ENCODE measurements at places on chromosomes 12 and 14. TPM values are rescaled to one million over a fixed set of nuclear protein-coding genes. Genes with fewer than 3 reads are reported as not detected.
A peak's percentile ranks its signal among the peaks of the same experiment; 100 is the strongest.

SLC5A8 gene
- total RNA-seq: not detected

PPM1A gene
- total RNA-seq: 55.2 TPM

TSHR gene
- 1.6 TPM for total RNA-seq

DNA sequence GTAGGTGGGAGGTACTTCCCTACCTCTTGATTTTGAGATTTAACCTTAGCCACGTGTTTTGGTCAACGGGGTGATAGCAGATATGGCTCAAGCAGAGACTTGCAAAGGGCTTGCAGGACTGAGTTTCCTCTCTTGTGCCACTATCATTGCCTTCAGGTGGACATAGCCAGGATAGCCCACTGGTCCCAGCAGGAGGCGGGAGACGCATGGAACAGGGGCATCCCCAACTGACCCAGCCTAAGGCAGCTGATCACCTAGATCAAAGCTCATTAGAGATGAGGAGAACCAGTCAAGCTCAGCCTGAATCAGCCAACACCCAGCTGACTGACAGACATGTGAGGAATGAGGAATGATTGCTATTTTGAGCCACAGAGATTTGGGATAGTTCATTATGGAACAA, 49.6 kb downstream of the CALM1 start:
- no peak for DNase-seq

- DNase-seq: no peak
Measured at GRCh38 chr12:62604871-62605270, 138.2 kb downstream of the MON2 start.

DNA sequence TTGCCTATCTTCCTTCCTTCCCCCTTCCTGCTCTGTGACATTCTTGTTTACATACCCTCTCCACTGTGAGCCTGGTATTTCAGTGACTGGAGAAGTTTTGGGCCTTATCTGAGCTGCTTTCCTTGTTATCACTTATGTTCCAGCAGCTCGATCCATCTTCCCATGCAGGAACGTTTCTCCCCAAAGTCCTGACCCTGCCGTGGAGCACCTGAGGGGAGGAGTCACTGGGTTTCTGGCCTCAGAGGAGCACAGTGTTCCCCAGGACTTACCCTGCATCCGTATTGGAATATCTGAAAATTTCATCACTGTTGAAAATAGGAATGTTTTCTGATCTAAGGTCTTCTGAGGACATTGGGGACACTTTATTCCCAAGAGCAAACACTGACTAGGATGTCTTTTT, 141.8 kb downstream of the CACNA1C start:
- no peak for DNase-seq

DNA sequence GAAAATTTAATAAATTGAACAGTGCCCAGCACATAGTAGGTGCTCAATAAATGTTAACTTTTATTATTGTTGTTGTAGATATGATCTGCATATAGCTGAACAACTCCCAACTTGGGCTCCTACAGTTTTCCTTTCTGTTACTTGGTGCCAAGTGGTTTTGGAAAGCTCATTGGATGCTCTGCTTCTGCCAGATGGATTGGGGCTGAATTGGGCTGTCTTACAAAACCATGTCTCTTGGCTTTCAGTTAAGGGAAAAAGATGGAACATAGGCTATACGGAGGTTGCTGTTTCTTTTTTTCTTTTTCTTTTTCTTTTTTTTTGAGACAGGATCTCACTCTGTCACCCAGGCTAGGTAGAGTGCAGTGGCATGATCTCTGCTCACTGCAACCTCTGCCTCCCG, 140.7 kb upstream of the PWP1 start:
- DNase-seq: no peak

DNA sequence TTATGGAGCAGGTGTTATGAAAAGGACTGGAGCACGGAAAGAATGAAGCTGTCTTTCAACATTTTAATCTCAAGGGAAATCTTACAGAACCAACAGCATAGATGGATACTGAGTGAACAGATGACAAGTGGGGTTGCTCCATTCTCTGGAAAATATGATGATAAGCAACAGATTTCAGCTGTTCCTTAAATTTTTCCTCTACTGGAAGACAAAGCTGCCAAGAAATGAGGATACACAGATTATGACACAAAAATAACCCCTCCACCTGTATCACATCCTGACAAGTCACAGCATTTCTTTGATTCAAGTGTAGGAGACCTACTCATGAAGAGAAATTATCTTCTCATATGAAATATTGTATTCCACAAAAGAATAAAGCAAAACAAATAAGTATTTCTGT, 13.0 kb upstream of the TMTC2 start:
- no peak for DNase-seq

DNA sequence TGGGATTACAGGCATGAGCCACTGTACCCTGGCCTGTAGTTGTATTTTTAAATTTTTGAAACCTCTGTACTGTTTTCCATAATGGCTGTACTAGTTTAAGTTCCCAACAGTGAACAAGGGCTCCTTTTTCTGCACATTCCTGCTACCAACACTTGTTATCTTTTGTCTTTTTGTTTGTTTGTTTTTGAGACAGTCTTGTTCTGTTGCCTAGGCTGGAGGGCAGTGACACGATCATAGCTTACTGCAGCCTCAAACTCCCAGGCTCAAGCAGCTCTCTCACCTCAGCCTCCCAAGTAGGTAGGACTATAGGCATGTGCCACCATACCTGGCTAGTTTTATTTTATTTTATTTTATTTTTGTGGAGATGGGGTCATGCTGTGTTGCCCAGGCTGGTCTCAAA, 23.0 kb downstream of the BRMS1L start:
- no peak for DNase-seq

DNA sequence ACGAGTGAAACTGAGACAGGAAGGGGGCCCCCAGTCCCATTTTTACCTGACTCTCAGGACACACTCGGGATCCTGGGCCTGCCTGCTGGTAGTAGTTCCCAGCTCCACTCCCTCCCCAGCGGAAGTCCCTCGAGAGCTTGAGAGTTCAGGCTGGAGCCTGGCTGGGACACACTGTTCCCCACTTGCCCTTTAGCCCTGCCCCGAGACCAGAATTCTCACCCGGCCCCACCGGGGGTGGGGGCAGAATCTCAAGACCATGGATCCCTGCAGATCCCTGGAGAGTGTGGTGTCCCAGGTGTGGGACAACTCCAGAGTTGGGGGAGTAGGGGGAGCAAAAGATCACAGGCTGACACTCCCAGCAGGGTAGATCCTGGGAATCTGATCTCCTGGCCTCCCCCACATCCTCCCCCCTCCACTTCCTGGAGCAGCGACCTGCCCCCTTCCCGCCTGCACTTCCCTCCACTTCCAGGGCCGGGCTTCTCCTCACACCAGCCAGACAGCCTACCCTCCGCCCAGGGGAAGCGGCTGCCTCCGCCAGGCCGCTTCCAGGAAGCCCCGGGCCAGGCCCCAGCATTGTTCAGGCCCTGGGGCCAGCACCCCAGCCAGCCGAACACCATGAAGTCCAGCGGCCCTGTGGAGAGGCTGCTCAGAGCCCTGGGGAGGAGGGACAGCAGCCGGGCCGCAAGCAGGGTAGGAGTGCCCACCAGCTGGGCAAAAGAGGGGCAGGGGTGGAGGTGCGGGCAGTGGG, at the start of gene TNS2:
TNS2 (plus strand) TSS at position 495 of the 748 bp plus-strand sequence; CDS start at position 616, 121 bp downstream.
- no peak for DNase-seq

DNA sequence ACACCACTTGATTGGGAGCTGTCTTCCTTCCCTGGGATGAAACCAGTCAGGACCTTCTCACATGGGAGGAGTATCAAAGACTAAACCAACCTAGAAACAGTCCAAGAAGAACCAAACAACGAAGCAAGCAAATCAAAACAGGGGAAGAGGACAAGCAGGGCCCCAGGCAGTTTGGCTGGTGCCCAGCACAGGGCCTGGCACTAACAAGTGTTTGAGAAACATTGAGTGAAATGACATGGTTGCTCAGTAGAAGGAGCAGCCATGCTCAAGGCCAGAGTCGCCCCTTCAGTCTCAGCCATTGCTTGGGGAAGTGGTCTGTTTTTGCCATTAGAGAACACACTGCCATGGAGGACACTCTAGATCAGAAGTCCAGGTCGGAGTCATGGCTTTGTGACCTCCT, 323.1 kb downstream of the CACNA1C start:
- no peak for DNase-seq

GRCh38 chr12:14923944-14924343, 14.4 kb downstream of the ERP27 start:
- no peak for DNase-seq

- DNase-seq: no peak
Measured at GRCh38 chr12:7784701-7785100, 4.5 kb upstream of the NANOG start.

DNA sequence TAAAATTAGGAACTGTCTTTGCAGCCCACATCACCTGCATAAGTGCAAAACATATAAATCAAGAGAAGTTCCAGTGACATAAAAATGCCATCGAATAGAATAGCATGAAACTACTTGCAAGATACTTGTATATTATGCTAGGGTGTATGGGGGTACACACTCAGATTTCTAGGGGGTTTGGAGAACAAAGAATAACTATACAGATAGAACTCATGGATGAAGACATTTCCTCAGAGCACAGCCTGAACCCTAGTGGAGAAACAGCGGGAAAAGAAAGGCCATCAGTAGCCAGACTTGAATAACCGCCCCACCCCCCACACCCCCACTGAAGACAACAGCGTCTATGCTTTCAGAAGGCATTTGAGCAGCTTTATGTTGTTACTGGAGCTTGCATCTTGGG, 425.8 kb downstream of the NPAS3 start:
- DNase-seq: no peak

DNA sequence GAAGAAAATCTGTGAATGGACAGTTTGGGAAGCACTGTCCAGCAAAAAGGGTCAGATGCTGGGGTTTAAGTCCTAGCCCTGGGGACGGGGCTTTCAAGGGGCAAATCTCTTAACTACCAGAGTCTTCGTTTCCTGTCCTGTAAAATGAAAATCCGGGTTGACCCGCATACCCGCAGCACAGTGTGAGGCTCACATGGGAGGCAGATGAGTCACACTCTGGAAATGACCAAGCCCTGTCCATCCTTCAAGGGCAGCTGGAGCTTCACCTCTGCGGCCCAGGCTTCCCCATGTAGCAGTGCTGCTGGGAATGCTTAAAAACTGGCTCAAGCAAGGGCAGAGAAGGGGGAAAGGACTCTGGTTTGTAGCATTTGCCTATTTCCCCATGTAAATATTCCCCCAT, 19.0 kb downstream of the FAM181A start:
- DNase-seq: no peak

- no peak for DNase-seq
Measured at GRCh38 chr12:45907955-45908354, 82.4 kb downstream of the SCAF11 start.

GRCh38 chr12:6852651-6853354, 853 bp downstream of the USP5 start:
- peak; percentile 79 for DNase-seq

DNA sequence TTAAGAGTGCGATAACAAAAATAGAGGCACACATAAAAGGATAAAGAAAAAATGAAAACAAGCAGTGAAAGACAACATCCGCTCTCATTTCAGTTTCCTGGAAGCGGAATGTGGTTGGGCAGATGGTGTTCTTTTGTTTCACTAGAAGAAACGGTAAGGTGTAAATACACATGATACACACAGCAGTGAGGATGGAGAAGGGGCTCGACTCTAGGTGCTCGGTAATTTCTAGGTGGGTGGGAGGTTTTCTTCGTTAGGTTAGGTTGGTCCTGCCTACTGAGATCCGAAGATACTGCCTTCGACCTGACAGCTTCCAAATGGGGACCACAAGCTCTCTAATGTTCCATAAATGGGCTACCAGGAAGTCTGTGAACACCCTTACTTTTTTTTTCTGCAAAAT, 1082.5 kb downstream of the BCL11B start:
- peak; percentile 74 for DNase-seq

- no peak for DNase-seq
Measured at GRCh38 chr12:83016218-83016835, 329.6 kb downstream of the TMTC2 start.
